Renal cortex interstitium (tissue), 15 donors: ENCODE measurements at places on chromosomes 12 and 14.

- DNase-seq: no peak
These were observed 189.5 kb downstream of the KCNC2 start for GRCh38 chr12:75020068-75020557.

DNA sequence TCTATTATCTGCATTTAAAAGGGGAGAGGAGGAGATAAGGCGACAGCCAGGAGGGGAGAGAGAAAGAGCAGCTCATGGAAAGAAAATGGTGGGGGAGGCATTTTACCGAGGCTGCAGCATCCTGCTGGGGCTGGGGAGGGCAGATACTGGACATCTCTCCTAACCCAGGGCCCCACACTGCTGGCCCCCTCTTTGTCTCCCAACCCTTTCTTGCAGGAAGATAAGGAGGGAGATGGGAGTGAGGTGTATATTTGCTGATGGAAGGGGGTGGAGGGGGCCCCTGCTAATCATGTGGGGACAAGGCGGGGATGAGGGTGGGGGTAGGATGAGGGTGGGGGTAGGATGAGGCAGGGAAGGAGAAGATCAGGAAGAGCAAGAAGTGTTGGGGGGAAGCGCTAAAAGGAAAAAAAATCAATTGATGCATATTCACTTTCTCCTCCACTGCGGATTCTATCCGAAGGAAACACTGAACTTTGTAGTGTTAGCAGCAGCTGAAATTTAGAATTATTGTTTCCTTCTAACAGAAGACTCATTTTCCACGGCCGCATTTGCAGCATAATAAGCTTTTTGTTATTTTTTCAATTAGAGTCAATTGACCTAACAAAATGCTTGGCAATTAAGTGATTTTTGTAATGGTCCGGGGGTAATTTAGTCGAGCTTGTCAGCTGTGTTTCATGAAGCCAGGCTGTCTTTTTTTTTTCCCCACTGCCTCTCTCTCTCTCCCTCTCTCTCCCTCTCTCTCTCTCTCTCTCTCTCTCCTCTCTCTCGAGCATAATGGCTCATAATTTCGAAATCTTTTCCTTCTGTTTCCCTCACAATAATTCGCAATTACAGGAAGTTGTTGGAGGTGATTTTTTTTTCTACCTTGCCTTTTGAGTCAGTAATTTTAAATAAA, 1134.6 kb downstream of the BCL11B start:
- no peak for DNase-seq

DNA sequence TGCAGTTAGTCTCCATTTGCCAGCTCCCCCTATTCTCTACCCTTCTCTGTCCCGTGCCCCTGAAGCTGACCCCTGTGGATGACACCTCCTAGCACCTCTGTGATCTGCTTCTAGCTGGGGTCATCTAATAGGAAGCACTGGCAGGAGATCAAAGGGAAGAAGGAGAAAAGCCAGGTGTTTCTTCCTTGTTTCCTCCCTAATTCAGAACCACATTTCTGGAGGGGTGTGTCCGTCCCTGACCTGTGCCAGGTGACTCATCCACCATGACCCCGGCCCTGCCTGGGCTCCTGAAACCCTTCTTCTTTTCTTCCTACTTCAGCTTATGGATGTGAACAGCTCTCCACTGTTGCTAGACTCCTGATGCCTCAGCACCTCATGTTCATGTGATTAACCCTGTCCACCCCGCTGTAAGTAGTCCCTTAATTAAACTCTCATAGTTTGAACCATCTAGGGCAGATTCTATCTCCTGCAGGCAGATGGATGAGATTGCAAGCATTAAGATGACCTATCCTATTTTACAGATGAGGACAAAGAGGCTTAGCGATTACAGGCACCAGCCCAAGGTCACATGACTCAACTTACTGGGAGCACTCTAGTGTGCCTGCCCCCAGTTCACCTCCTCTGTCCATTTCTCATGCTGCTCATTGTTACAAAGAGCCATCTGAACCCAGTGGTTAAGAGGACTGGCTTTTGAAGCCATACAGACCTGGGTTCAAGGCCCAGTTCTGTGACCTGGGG, 770.5 kb downstream of the MED13L start:
- no peak for DNase-seq

DNA sequence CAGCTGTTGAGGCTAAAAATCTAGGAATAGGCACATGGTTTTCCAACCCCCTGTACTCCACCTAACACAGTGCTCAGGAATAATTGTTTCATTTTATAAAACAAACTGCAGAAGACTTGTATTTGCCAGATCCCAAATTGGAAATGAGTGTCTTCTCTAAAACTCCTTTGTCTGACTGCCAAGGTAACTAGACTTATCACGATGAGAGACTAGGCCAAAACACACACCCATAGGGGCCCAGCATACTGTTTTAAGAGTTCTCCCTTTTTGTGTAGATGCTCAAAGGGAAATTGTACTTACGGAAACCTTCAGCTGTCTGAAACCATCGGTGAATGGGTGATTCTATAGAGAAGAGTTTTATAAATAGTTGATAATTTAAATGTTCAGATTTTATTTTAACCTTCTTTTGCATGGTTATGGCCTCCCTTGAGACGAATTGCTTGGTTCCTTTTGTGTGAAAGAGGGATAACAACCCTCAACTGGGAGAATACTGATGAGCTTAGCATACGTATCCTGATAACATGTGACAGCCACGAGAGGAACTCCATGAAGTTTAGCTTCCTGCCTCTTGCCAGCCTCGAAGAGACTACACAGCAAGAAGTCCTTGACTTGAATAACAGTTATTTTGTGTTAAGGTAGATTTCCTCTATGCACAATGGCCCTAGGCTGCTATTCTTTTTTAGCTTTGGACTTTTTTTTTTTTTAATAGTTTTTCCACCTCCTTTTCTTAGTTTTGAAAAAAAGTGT, 103.3 kb downstream of the PELI2 start:
- no peak for DNase-seq

DNA sequence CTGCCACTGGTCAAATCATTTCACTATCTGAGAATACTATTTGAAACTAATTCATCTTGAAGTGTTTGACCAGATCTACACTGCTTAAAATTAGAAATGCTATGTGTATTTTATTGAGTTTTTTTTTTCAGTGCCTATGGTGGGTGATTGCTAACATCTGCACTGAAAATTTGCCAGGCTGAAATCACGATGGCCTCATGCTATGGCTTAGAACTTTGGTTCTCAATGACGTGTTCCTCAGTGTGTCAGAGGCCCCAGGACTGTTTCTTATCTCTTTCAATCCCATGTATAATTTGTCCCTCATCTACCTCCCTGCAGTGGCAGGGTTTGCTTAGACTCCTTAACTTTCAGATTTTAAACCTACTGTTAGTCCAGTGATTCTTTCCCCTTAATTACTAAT, 36.2 kb upstream of the NKX2-8 start:
- DNase-seq: no peak

- DNase-seq: no peak
These were observed 29.2 kb upstream of the WSCD2 start for GRCh38 chr12:108099778-108100489.

- no peak for DNase-seq
These were observed 101.2 kb downstream of the NELL2 start for GRCh38 chr12:44774815-44775411.

GRCh38 chr14:75579338-75579864, 981 bp downstream of the FLVCR2 start:
- DNase-seq: no peak

GRCh38 chr12:15151161-15152091, 69.8 kb downstream of the RERG start:
- no peak for DNase-seq

DNA sequence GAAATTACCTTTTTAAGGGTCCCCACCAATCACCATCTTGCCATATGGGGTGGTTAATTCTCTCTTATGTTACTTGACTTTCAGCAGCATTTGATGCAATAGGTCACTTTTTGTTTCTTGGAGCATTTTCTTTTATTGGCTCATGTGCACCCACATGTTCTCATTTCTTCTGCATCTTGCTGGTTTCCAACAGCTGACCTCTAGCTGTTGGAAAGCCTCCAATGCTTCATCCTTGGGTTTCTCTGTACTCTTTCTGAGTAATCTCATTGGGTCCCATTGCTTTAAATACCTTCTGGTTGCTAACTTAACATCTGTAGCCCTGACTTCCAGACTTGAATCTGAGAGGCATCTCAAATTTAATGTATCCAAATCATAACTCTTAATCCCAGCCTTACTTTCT, 116.8 kb downstream of the CRADD start:
- DNase-seq: no peak

GRCh38 chr14:94175747-94176146, 1.6 kb downstream of the PPP4R4 start:
- no peak for DNase-seq

GRCh38 chr14:65599375-65599774, 186.8 kb downstream of the FUT8 start:
- DNase-seq: no peak

GRCh38 chr12:109009766-109010165, 11.1 kb downstream of the SVOP start:
- DNase-seq: no peak

GRCh38 chr12:123483602-123484248, 25.8 kb downstream of the SNRNP35 start:
- DNase-seq: no peak

DNA sequence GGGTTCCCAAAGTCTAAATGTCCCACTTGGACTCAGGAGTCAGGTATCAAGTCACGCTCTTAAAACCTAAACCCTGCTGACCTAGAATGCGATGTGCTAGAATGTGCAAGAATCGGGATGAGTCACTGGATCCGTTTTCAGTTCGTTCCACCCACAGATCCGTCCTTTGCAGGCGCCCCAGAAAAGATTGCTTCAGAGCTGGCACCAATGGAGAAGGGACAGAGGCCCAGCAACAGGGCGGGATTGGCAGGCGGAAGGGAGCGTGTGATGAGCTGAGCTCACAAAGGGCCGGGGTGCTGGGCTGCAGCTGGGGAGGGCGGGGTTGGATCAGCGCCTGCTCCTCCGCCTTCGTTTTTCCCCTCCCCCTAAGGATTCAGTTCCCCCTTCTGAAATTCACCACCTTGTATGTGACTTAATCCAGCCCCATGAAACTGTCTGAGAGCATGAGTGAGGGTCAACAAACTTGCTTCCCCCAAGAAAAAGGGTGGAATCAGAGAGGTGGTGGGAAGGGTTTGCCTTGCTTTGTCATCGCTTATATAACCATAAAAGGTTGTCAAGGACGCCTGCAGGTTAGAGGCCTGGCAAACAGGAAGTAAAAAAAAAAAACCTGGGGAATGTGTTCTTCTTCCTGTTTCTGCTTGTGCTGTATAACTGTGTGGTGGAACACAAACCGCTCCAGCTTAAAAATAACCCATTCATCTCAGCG, 2.8 kb upstream of the UBC start:
- peak; percentile 98 for DNase-seq

GRCh38 chr12:49621651-49622500, 1.5 kb upstream of the PRPF40B start:
- DNase-seq: no peak

DNA sequence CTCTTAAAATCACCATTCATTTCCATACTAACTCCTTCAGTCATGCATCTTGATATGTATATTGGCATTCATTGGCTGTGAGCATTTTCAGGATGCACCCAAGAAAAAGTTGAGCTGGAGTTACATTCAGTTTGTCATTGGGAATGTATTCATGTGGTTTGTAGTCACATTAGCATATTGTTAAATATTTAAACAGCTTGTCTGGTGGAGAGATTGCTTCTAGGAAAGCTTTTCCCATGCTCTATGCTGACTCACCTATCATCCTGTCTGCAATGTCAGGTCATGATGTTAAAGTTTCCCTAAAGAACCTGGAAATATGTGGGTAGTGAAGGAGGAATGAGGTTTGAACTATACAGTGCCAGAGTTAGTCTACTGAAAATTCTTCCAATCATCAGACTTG, 583.6 kb downstream of the GALC start:
- no peak for DNase-seq

DNA sequence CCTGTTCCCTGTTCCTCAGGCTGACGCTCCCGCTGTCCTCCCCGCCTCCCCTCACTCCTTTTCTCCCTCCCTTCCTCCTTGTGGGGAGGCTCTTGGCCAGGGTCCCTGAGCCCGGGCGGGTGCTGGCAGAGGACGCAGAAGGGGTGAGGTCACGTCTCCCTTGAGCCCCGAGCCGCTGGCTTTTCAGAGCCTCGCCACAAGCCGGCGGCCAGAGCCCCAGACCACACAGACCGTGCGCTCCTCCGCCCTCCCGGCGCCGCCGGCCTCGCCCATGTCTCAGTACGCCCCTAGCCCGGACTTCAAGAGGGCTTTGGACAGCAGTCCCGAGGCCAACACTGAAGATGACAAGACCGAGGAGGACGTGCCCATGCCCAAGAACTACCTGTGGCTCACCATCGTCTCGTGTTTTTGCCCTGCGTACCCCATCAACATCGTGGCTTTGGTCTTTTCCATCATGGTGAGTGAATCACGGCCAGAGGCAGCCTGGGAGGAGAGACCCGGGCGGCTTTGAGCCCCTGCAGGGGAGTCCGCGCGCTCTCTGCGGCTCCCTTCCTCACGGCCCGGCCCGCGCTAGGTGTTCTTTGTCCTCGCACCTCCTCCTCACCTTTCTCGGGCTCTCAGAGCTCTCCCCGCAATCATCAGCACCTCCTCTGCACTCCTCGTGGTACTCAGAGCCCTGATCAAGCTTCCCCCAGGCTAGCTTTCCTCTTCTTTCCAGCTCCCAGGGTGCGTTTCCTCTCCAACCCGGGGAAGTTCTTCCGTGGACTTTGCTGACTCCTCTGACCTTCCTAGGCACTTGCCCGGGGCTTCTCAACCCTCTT, at the start of gene TMEM233:
TSS of gene TMEM233 (plus strand) at position 197 of the 821 bp plus-strand sequence. CDS start at position 272, 75 bp downstream.
- no peak for DNase-seq

DNA sequence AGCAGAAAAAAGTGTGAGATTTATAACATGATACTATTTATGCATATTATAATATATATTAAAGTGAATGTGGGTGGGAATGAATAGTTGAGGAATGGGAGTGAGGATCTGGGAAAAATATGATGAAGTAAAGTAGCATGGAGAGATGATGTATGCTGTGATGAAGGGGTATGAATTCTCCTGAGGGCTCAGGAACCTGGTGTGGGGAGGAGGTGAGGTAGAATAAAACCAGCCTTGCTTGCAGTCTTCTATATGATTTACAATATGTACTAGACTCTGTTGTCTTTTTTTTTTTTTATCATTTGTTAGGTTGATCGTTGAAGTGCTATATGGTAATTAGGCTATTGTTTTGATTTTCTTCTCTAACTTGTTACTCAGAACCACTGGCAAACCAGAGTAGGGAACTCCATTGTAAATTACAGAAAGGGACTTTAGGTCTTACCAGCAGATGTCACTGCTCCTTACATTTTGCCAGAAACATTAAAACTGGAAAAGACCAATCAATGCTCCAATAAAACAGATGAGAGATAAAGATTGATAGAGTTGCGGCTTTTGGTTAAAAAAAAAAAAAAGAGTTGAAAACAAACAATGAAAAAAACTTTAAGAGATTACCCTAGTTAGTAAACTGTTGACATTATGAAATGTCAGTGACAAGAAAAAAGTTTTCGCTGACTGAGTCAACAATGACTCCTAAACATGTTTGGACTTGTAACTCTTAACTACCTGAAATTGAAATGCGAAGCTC, 39.9 kb downstream of the ATL1 start:
- DNase-seq: no peak

DNA sequence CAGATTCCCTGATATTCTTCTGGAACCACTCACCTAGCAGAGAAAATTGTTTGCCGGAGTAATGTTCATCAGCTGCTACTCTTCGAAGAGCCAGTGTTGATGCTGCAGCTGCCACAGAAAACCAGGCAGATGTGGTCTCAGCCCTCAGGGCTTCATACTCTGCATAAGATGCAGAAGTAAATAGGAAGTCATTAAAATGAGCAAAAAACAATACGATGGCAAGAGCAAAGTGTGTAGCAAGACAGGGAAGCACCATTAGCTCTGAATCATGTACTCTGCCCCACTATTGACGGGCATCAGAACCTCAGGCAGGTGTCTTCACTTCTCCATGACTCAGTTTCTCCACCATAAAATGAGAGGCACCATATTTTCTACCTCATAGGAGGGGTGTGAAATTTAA, 991.6 kb upstream of the TMEM132C start:
- no peak for DNase-seq

- no peak for DNase-seq
These were observed 98.1 kb upstream of the LHX5 start for GRCh38 chr12:113569806-113570205.
